ENCODE measurements at places on chromosomes 1 and 21.

GRCh38 chr1:51421964-51422363 is 91.6 kb upstream of the TTC39A start:
- peak; percentile 91 for DNase-seq

DNA sequence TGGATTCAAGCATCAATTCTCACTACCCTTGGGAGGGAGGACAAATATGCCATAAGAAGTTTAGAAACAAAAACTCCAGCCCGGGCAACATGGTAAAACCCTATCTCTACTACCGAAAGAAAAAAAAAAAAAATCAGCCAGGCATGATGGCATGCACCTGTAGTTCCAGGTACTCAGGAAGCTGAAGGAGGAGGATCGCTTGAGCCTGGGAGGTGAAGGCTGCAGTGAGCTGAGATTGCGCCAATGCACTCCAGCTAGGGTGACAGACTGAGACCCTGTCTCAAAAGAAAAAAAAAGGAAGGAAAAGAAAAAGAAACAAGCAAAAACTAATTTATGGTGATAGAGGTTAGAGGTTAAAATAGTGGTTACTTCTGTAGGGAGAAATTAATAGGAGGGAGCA is 9.6 kb downstream of the ZNF644 start:
- DNase-seq, result no peak

GRCh38 chr1:97508653-97509218 is 412.1 kb downstream of the DPYD start:
- no peak for DNase-seq

- DNase-seq, result no peak
Measured at GRCh38 chr1:7888248-7889081, 35.6 kb upstream of the UTS2 start.

DNA sequence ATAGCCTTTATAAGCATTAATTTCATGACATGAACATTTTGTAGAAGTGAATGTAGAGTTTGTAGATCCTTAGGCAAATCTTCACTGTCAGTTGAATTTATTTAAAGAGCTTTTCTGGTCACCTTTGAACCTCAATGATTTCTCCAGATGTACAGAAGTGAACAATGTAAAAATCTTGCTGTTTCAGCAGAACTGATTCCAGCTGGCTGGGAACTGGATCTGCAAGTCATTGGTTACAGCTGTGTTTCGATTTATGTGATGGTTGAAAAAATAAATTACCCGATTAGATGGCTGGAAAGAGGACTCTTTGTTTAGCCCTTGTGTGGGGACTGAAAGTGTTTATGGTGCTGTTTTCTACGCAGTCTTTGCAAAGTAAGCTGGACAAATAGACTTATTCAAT is 849.8 kb downstream of the USP25 start:
- no peak for DNase-seq
